Cardiac ventricle fibroblast (primary cell): ENCODE measurements at places on chromosomes 6 and 20. TPM values are rescaled to one million over a fixed set of nuclear protein-coding genes. Genes with fewer than 3 reads are reported as not detected.

SPATS1 gene
- not detected in 2 replicates for total RNA-seq

RPS6KA2 gene
- 198 and 224 TPM in 2 replicates for total RNA-seq

HLA-DQB1 gene
- not detected in 2 replicates for total RNA-seq

CENPQ gene
- 2.4 and 2.7 TPM in 2 replicates for total RNA-seq

PKIB gene
- total RNA-seq = 0.29 TPM in 1 of 2 replicates, not detected in the other
